Stomach (tissue), 19 donors: ENCODE measurements at places on chromosomes 16 and 17. TPM values are rescaled to one million over a fixed set of nuclear protein-coding genes. Genes with fewer than 3 reads are reported as not detected.

The FSCN2 gene
- total RNA-seq: 2.8 TPM

The FBXL19 gene
- 252 TPM for total RNA-seq

The NPIPB2 gene
- 55.8 TPM for total RNA-seq

The ZNF629 gene
- total RNA-seq: 21.3 TPM

The CHRNB1 gene
- not detected for total RNA-seq

The FZD2 gene
- total RNA-seq: 1.0 TPM

The TM4SF5 gene
- 9.5 TPM for total RNA-seq

The CD300LB gene
- total RNA-seq: not detected

The KRTAP9-6 gene
- not detected for total RNA-seq

The DPEP3 gene
- total RNA-seq: not detected

The COPZ2 gene
- total RNA-seq: 12.3 TPM

The ANKFN1 gene
- total RNA-seq: not detected

The DNAAF8 gene
- total RNA-seq: not detected

The JUP gene
- total RNA-seq: 84.8 TPM

The CCL2 gene
- total RNA-seq: 3.8 TPM

The OR1A1 gene
- total RNA-seq: not detected

The SLC16A11 gene
- not detected for total RNA-seq

The STX1B gene
- not detected for total RNA-seq

The CACNG1 gene
- total RNA-seq: not detected

The IGSF6 gene
- not detected for total RNA-seq

The MEIOB gene
- not detected for total RNA-seq

The NUPR1 gene
- total RNA-seq: 26.9 TPM

The CCL8 gene
- 1.3 TPM for total RNA-seq

The G6PC1 gene
- total RNA-seq: not detected

The ZP2 gene
- not detected for total RNA-seq

The SHBG gene
- not detected for total RNA-seq

The KRTAP4-3 gene
- not detected for total RNA-seq

The SDR42E2 gene
- not detected for total RNA-seq

The CDH16 gene
- not detected for total RNA-seq

The CCL4L2 gene
- total RNA-seq: 0.73 TPM

The UTS2R gene
- total RNA-seq: not detected

The TP53TG3F gene
- total RNA-seq: not detected

The ICAM2 gene
- total RNA-seq: not detected

The TEKT1 gene
- total RNA-seq: 0.55 TPM

The QRICH2 gene
- 4.0 TPM for total RNA-seq

The CTRB2 gene
- not detected for total RNA-seq

The TEX2 gene
- total RNA-seq: 34.8 TPM

The ASGR1 gene
- total RNA-seq: 0.87 TPM

The CPPED1 gene
- total RNA-seq: 14.5 TPM

The HBZ gene
- not detected for total RNA-seq

The SMARCD2 gene
- total RNA-seq: 90.6 TPM

The ALOXE3 gene
- total RNA-seq: not detected

The VTN gene
- 2.9 TPM for total RNA-seq

The INCA1 gene
- not detected for total RNA-seq

The TP53TG3D gene
- total RNA-seq: not detected

The CLDN9 gene
- total RNA-seq: not detected

The TNFRSF13B gene
- total RNA-seq: not detected

The CLEC18C gene
- 1.3 TPM for total RNA-seq

The ERBB2 gene
- total RNA-seq: 121 TPM

The CCL16 gene
- not detected for total RNA-seq

The FNDC8 gene
- total RNA-seq: not detected

The OR1A2 gene
- not detected for total RNA-seq

The RCVRN gene
- not detected for total RNA-seq

The CLEC10A gene
- total RNA-seq: 4.8 TPM

The CDRT4 gene
- not detected for total RNA-seq

The CBFA2T3 gene
- 0.58 TPM for total RNA-seq
